ENCODE measurements at places on chromosomes 6 and 20. TPM values are rescaled to one million over a fixed set of nuclear protein-coding genes. Genes with fewer than 3 reads are reported as not detected.

DNA sequence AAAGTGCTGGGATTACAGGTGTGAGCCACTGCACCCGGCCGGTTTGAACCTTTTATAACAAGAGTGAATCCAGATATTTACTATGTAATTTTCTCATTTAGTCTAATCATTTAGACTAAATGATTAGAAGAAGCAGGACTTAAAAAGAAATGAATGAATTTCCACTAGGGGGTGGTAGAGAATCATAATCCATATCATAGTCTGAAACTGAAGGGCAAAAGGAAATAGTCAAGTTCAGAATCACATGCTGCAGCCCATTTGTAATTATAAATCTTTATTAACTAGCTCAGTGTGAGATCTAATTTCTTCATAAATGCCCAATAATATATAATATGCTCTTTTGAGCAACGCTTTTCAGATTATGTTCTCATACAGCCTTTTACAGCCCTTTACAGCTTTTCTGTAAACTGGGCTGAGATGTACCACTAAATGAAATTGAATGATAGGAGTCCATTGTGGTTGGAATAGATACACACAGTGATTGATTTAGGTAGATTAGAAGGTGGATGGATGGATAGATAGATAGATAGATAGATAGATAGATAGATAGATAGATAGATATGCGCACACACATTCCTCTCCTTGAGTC lies 31.8 kb downstream of the PSMB9 start:
- no peak for DNase-seq

GRCh38 chr6:124368131-124368530 lies 564.5 kb downstream of the NKAIN2 start:
- DNase-seq: no peak

DNA sequence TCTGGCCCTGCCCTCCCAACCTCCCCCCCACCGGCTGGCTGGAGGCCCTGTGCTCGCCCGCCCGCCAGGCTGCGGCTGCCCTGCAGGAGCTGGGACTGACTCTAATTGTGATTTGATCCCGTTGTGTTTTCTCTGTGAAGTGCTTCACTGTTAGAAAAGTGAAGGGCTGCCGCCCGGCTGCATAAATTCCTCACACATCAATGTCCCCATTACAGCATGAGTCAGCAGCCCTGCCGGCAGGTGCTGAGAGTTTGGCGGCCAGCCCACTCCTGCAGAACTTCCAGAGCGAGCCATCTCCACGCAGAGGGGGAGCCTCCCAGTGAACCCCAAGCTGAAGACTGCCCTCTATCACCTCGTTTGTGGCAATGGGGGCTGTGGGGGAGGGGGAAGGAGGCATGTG lies 137.9 kb downstream of the DLL1 start:
- no peak for DNase-seq

DNA sequence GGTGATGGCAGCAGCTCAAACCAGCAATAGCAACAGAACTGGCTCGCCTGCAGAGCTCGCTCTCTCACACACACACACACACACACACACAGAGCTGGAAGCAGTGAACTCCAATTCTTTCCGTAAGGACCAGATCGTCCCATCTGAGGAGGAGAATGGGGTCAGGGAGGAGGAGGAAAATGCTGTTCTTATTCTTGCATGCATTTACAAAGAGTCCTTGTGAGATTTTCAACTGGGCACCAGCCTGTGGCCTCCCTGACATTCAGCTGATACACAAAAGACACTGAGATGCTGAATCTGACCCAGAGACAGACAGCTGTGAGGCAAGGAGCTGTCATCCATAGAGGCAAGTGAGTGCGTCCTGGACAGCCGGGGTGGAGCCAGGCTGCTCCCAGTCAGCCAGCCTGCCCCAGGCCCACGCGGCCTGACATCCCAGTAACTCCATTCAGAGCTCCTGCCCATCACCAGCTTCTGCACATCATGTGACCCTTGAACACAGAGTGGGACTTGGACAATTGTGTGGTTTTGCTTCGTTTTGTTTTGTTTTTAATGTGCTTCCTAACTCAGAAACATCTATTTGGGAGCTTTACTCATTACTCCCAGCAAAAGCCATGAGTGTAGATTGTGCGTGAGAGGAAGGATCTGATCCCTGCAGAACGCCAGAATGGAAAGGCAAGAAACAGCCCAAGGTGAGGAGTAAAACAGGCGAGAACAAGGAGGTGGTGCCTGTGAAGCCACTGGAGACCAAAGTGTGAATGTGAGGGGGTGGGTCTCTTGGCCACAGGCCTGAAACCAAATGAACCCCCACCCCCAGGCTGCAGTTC lies 2.1 kb downstream of the SERPINB9 start:
- no peak for DNase-seq

The C6orf15 gene
- not detected for total RNA-seq

The TXLNB gene
- total RNA-seq: 132 TPM

All from right atrium auricular region (tissue), 2 donors.